Activated T-helper 1 cell treated with anti-CD3 and anti-CD28 coated beads, Interleukin-2, amount 50 U/mL, for 16 hours (primary cell): ENCODE measurements at places on chromosomes 13 and 19.

DNA sequence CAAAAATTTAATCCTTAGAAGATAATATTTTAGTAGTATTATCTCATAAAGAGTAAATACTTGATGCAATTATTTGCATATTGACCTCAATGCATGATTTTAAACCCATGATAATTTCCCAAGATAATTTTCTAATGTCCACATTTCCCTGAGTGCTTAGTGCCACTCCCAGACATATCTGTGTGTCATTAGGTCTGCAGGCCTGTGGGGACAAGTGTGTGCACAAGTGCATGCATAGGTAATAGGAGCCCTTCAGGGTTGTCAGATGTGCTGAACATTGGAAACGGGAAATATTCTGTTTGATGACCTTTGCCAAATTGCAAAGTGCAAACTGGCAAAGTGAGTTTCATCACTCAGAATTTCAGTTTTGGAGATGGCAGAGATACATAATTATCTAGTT lies 369.9 kb downstream of the KLF5 start:
- DNase-seq: no peak

DNA sequence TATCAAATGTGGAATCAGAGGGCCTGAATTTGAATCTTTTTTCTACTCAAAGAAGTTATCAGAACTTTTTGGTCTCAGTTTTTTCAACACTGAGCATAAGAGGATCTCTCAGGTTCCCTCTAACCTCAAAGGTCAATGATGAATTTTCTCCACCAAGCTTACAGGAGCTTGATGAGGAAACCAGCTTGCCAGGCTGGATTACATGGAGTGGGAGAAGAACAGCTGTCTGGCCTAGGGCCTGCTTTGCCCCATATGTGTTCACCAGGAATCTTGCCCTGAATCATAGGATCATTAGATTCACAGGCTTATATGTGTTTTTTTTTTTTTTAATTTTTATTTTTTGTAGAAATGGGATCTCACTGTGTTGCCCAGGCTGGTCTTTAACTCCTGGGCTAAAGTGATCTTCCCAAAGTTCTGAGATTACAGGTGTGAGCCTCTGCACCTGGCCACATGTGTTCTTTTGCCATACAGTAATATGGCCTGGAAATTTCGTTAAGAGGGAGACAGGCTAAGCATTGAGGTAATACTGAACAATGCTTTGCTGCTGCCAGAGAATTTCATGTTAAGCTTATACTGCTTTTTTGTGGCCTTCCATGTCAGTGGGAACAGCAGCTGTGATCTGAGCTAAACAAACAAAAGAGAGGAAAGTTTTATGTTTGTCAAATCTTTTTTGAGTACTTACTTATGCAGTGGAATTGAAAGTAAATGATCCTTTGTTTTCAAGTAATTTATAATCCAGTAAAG lies 110.6 kb downstream of the DNAJC3 start:
- DNase-seq: no peak

DNA sequence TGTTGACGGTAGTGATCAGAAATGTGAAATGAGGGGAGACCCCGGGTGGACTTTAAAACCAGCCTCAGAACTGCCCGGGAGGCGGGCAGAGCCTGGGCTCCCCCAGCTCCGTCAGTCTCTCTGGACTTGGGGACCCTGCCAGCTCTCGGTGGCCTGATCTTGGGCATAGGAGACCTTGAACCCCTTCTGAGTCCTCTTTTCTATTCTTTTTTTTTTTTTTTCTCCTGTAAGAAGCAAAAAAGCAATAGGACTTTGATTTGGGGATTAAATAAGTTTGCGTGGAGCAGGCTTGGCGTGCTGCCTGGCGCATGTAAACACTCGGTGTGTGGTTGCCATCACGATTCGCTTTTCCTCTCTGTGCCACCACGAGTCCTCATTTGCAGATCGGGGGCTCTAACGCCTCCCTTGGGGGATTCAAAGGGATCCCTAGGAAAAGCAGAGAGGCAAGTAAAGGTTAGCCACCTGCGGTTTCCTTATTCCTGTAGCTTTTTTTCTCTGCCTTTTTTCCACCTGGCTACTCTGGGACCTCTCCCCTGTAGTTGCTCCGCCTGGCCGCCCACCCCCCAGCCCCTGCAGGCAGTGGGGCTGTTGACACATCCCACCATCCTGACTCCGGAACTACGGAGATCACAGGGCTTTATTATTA lies 1.3 kb downstream of the SAFB start:
- no peak for DNase-seq

DNA sequence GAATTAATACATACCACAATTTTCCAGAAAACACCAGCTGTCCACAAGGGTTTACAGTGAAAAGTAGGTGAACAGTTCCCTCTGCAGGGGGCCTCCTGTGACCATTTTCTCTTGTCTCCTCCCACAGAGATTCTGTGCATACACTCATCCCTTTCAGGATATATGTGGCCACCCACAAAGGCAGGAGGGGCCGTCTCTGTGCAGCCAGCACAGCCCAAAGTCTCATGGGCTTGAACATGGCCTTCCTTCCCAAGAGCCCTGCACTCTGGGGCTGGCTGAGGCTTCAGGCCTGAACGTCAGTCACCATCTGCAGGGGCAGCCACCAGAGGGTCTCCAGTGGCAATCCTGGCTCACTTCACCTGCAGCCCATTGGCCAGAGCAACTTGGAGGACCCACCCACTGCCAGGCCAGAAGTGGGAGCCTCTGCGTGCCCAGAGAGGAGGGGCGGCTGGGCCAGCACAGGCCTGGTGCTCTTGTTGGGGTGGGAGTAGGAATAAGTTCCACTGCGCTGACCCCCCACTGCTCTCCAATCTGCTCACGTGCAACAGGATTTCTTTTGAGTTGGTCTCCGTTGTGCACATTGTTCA lies 25.1 kb downstream of the TMEM161A start:
- no peak for DNase-seq

GRCh38 chr13:39952249-39953233 lies 297.1 kb downstream of the COG6 start:
- no peak for DNase-seq

- DNase-seq: no peak
Measured at GRCh38 chr13:39599842-39600241, 3.2 kb downstream of the LHFPL6 start.

DNA sequence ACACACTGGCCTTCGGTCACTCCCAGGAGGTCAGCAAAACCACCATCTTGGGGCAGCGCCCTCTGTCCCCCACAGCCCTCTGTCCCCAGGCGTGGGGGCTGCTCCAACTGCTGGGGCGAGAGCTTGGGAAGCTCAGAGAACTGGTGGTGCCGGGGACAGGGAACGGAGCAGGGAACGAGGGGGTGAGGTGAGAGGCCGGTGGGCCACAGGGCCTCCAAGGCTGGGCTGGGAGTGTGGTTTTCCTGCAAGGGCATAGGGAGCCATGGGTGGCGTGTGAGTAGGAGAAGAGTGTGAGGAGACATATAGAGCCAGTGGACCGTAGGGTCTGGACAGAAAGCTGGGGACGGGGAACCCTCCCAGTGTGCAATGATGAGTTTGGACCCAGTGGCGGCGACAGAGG lies 34.1 kb downstream of the F2RL3 start:
- no peak for DNase-seq

GRCh38 chr13:42561752-42562467 lies 12.0 kb upstream of the TNFSF11 start:
- no peak for DNase-seq

DNA sequence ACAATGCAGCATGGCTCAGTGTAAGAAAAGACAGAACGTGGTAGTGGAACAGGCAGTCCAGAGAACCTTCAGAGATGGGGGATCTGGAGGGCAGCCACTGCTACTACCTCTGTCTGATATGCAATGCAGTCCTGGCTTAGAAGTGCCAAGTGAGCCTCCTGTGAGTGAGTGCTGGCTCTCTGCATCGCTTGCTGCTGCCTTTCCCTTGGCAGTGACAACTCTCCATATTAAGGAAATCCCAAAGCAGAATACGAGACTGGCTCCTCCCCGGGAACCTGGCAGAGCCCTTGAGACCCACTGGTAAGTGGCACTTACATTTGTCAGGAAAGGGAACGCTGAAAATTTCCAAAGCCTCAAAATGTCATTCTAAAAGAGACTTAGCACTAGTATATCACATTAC lies 7.5 kb downstream of the DOCK9 start:
- DNase-seq: no peak

- DNase-seq: no peak
Measured at GRCh38 chr19:54345938-54346386, 7.0 kb upstream of the LILRA4 start.

DNA sequence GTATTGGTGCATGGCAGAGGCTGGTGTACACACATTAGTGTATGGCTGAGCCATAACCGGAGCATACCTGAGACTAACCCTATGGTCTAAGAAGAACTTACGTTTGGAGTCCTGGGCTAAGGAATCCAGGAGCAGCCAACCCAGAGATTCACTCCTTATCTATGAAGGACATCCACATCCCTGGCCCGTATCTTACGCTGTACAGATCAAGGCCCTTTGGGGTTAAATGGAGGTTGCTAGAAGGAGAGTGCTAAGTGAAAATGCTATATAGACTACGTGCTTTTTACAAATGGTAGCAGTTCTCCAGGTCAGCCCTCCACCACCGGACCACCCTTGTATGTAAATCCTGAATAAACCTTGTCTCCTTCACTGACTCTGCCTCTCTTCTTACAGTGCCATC lies 1.9 kb upstream of the SUGT1 start:
- DNase-seq: no peak

DNA sequence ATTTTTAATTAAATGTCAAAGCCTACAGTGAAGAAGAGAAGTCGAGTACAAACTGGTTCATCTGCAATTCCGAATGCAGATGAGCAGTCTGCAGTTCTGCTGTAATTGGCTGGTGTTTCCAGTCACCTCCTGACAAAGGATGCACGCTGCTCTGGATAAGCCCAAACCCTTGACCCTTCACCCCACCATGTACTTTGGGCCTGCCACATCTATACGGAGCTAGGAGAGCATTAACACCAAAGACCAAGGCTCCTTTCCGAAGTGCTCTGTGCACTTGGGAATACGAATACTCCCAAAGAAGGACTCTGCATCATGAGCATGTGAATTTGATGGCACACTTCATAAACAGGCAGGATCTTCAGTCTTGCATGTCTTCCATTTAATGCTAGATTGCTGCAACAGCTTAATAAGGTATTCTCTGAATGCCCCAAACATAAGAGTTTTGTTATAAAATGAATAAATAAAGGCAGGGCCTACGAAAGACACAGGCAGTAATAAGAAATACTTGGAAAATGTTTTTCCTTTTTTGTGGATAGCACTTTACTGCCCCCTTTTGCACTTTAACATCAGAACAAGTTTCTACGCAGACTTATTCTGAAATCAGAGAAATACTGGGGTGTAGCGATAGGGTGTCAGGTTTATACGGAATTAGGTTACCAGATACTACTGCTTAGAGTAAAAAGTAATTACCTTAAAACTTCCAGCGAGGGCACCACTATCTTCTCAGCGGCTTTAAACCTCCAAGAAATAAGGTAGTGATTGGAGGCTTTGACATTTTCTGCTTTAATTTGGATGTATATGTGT lies 15.0 kb downstream of the EFNB2 start:
- no peak for DNase-seq

GRCh38 chr13:21069561-21070004 lies 8.2 kb upstream of the LATS2 start:
- no peak for DNase-seq

- no peak for DNase-seq
Measured at GRCh38 chr13:97067017-97067895, 73.0 kb upstream of the OXGR1 start.

DNA sequence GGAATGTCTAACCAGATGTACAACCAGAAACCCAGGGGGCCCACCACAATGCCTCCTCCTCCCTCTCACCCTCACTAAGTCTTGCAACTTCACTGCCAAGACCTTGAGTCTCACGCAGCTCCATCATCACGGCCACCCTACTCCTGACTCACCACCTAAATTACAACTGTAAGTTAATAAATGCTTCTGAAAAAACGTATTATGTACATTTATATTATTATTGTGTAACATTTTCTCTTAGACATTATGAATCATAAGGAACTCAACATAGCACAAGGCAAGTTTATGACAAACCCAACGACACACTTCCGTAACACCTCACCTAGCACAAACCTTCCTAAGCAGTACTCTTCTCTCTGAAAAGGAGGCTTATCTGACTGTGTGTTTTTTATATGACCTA lies 20.7 kb downstream of the MIPEP start:
- DNase-seq: no peak

- DNase-seq: no peak
Measured at GRCh38 chr13:80338781-80339562, 2.0 kb downstream of the SPRY2 start.

DNA sequence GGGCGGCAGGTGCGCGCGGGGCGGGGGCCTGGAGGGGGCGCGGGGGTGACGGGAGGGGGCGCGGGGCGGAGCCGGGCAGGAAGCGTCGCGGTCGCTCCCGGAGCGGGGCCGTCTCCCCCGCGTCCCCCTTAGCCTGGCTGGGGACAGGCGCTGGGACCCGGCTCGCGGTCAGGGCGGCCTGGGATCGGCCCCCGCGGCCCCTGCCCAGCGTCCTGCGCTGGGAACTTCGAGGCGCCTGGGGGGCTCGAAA lies 74.7 kb upstream of the MCF2L start:
- no peak for DNase-seq

DNA sequence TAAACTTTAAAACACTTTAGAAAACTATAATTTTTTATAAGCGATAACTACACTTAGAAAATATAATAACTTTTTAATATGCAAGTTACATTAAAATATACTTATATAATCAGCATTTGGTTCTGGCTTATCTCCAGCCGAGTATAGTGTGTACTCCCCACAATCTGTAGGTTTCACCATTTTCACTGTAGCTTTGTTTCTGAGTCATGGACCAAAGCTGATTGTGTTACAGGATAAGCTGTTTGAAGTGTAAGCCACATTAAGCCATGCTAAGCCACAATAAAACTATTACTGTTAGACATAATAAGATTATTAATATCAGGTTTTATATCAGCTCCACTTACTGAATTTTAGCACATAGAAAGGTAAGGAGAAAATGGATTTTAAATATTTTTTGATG lies 43.8 kb downstream of the CCDC122 start:
- no peak for DNase-seq

GRCh38 chr19:10424011-10424637 lies 3.8 kb downstream of the PDE4A start:
- no peak for DNase-seq

- DNase-seq: no peak
Measured at GRCh38 chr19:49749771-49750170, 13.3 kb downstream of the TSKS start.

GRCh38 chr13:31377946-31378345 lies 178.2 kb downstream of the B3GLCT start:
- DNase-seq: no peak

DNA sequence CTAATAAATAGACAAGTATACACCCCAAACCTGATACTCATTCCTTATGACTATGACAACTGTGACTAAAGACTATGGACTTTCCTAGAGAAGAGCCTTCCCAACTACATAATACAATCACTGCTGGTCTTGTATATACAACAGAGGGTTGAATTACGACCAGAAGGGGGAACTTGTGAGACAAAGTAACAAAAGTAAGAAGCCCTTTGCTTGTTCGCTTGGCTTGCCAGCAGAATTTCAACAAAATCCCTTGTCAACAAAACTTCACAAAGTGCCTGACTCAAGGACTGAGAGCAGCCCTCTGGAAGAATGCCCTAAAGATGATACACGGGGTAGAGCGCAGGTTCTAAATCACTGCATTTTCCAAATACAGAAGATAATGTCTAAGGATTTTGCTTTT lies 99.4 kb downstream of the WASF3 start:
- DNase-seq: no peak

- no peak for DNase-seq
Measured at GRCh38 chr19:55644191-55644833, 863 bp downstream of the ZNF581 start.
